ENCODE measurements at places on chromosomes 16 and 17. TPM values are rescaled to one million over a fixed set of nuclear protein-coding genes. Genes with fewer than 3 reads are reported as not detected.

The SPIRE2 gene
- 3.3 TPM for total RNA-seq

The KIF18B gene
- total RNA-seq, result not detected

The DOC2B gene
- 0.18 TPM for total RNA-seq

- DNase-seq, result no peak
- H3K4me1 ChIP-seq, result no peaks in the 10 kb centered on the region
- peaks cover 2% of the 10 kb centered on the region for H3K36me3 ChIP-seq
- peaks cover 24% of the 10 kb centered on the region for H3K27me3 ChIP-seq
Measured at GRCh38 chr16:5502467-5502869, 404.9 kb upstream of the EEF2KMT start.

GRCh38 chr17:11109106-11109505 lies 131.9 kb upstream of the SHISA6 start:
- H3K4me3 ChIP-seq, result no peak overlapping the region
- H3K36me3 ChIP-seq, result no peaks in the 10 kb centered on the region
- no peak for DNase-seq
- no peaks in the 10 kb centered on the region for H3K27me3 ChIP-seq

GRCh38 chr16:56428091-56428490 lies 2.7 kb upstream of the AMFR start:
- no peak overlapping the region for H3K4me3 ChIP-seq
- no peak overlapping the region for H3K27ac ChIP-seq
- H3K36me3 ChIP-seq, result no peaks in the 10 kb centered on the region
- H3K27me3 ChIP-seq, result no peaks in the 10 kb centered on the region

DNA sequence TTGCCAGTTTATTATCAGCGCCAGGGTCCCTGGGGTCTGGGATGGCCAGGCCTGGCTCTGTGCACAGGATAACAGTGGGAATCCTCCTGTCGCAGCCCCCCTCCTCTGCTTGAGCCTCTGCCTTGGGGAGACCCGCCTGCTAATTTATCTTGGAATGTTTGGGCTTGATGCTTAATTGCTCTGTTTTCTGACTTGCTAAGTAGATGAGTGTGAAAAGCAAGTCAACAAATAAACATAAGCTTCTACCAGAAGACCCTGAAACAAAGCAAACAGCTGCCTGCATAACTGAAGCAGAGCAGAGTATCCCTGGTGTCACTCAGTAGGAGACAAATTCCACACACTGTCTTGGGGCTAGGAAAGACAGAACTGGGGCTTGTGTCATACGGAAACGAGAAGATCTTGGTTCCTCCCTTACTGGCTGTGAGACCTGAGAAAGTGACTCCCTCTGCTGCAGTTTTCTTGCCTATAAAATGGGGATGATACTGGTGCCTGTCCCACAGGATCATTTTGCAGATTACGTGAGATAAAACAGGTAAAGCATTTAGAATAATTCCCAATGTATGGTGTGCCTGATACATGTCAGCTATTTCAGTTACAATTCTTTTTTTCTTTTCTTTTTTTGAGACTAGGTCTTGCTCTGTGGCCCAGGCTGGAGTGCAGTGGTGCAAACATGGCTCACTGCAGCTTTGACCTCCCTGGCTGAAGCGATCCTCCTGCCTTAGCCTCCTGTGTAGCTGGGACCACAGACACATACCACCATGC lies 44.8 kb upstream of the IRX3 start:
- no peak overlapping the region for H3K27ac ChIP-seq
- no peaks in the 10 kb centered on the region for H3K4me1 ChIP-seq

DNA sequence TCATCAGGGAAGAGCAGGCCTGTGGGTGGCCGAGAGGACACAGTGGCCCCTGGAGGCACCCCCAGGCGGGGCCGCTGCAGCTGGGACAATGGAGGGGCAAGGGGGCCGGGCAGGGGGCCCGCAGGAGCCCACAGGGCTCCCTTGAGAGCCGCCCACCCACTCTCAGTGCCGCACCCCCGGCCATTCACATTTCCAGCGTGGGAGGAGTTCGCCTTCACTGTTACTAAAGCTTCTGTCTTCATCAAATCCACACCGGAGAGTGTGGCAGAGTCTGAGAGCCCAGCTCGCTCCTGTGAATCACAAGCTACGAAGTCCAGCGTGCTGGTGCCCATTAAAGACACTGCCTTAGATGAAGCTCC lies 20.9 kb upstream of the PVALEF start:
- peaks cover 7% of the 10 kb centered on the region for H3K27me3 ChIP-seq
- no peak overlapping the region for H3K4me3 ChIP-seq
- H3K4me1 ChIP-seq, result no peaks in the 10 kb centered on the region
- H3K27ac ChIP-seq, result no peak overlapping the region
- no peaks in the 10 kb centered on the region for H3K36me3 ChIP-seq
- DNase-seq, result no peak

GRCh38 chr17:56440419-56440818 lies 153.1 kb upstream of the NOG start:
- DNase-seq, result no peak
- peaks cover 41% of the 10 kb centered on the region for H3K27me3 ChIP-seq
- H3K36me3 ChIP-seq, result no peaks in the 10 kb centered on the region

GRCh38 chr17:36807496-36808179 lies 129.6 kb upstream of the LHX1 start:
- H3K4me1 ChIP-seq, result peaks cover 7% of the 10 kb centered on the region
- H3K4me3 ChIP-seq, result no peak overlapping the region
- peaks cover 66% of the 10 kb centered on the region for H3K27me3 ChIP-seq
- DNase-seq, result no peak
